ENCODE measurements at places on chromosomes 12 and 14.

- no peak for DNase-seq
Observed at GRCh38 chr12:115232455-115233156, 548.6 kb upstream of the TBX3 start.

- no peak for DNase-seq
Observed at GRCh38 chr14:93663317-93663716, 125.0 kb downstream of the PRIMA1 start.

DNA sequence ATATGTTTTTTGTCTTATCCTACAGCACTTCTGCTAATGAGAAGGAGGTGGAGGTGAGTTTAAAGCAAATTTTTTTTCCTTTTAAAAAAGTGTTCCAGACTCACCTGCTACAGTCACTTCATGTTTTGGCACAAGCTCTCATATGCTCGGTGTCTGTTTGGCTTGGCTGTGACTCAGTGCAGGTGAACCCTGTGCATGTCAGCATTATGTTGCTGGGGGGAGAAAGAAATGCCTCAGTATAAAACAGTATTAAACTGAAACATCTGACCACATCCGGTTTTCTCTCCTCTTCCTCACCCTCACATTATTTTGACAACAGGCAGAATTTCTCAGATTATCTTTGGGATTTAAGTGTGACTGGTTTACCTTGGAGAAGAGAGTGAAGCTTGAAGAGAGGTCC lies 105.2 kb downstream of the DNAI7 start:
- no peak for DNase-seq

- no peak for DNase-seq
Observed at GRCh38 chr12:3416159-3416558, 74.8 kb upstream of the PRMT8 start.

DNA sequence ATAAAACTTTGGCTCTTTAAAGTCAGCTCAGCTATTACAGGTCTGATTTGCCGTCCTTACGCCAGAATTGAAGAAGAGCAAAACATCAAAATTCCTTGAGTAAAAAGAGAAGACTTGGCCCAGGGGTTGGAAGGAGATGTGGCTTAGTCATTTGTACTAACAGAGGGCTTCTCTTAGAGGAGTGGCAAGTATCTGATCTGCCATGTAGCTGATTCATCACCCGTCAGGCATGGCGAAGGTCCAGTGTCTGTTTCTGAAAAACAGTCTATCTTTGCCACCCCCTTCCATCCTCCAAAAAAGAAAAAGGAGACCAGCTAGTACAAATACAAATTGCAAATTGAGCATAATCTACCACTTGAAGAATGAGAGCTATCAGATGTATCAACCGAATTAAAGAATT lies 91.9 kb downstream of the RAD52 start:
- no peak for DNase-seq

DNA sequence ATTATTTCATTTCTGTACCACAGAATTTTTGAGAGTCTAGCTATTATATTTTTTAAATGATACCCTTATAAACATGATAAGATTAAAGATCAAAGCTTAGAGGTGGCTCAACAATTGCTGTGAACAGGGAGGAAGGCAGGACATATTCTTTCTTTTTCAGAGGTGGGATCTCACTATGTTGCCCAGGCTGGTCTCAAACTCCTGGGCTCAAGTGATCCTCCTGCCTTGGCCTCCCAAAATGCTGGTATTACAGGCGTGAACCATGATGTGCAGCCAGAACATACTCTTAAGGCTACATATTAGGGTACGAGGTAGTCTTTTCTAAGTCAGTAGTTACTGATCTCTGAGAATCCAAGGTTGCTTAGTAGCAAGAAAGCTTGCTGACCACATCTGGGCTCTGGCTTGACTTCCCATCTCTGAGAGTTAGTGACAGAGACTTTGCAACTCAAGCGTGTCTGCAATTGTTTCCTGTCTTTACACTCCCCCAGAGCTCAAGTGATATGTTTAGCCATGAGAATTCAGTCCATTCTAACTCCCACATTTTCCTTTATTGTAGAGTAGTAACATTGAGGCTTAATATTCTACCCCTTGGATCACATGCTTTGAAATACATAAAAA lies 8.6 kb downstream of the RAB5B start:
- DNase-seq: no peak

- DNase-seq: no peak
Observed at GRCh38 chr14:83697099-83697498, 1832.8 kb upstream of the FLRT2 start.

- DNase-seq: no peak
Observed at GRCh38 chr12:64029013-64029857, 184.7 kb downstream of the SRGAP1 start.

DNA sequence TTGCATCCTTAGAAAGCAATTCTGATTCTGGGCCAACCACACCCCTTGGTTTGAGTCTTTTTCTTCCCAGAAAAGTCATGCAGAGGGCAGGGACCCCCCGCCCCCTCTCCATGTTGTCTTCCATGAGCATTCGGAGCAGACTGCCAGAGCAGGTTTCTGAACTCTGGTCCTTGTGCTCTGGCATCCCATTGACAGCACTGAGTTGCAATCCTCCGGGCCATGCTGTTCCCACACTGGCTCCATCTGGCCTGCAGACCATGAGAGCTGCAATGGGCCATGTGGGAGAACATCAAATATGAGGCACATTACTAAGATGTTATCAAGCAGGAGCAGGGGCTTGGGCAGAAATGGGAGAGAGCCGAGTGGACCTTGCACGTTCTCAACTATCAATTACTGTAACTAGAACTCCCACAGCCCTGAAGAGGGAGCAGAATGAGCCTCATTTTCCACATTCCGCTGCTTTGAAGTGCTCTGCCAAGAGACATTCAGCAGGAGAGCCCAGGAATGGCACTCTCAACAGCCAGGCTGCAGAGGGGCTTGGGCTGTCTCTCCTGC lies 157.4 kb downstream of the STXBP6 start:
- DNase-seq: no peak

DNA sequence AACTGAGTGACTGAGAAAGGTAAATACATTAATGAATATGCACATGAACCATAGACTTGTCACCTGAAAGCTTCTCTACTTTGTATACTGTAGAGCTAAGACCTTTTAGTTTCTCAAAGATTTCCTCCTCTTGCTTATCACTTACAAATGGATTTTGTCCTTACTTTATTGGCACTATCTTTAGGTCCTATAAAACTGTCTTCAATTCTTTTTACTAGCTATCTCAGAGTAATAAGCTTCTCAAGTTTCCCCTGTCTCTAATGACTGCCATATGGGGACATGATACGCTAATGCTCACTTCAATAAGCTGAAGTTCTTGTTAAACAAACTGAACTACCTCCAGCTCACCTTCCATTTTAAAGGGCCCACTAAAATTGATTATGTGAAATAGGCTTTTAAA lies 468.2 kb upstream of the CCDC196 start:
- no peak for DNase-seq

- DNase-seq: no peak
Observed at GRCh38 chr12:41627476-41627875, 439.4 kb downstream of the PDZRN4 start.

DNA sequence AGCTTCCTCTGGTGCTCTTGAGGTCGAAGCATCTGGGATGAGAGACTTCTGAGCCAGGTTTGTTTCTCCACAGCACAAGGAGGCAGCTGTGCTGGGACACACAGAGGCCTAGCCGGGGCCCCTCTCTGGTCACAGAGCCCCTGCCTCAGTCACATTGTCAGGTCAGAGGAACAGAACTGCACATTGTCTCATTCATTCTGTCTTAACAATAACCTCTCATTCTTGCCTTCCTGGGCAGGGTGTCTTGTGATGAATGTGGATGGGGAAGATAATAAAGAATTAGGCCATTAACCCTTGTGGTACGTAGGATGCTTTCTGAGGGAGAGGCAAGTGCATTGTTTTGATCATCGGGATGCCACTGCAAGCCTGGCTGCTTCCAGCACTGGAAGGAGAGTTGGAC lies 29.8 kb downstream of the FNTB start:
- no peak for DNase-seq

GRCh38 chr12:103801709-103802585 lies 39.1 kb downstream of the NT5DC3 start:
- DNase-seq: no peak

DNA sequence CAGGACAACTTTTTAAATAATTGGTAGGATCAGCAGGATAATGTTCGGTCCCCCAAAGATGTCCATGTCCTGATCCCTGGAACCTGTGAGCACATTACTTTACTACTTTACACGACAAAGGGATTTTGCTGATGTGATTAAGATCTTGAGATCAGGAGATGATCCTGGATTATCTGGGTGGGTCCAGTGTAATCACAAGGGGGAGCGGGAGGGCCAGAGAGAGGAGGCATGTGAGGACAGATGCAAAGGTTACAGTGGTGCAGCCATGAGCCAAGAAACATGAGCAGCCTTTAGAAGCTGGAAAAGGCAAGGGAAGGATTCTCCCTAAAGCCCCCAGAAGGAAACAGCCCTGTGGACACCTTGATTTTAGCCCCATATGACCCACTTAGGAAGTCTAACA lies 33.1 kb downstream of the KCNK10 start:
- no peak for DNase-seq

DNA sequence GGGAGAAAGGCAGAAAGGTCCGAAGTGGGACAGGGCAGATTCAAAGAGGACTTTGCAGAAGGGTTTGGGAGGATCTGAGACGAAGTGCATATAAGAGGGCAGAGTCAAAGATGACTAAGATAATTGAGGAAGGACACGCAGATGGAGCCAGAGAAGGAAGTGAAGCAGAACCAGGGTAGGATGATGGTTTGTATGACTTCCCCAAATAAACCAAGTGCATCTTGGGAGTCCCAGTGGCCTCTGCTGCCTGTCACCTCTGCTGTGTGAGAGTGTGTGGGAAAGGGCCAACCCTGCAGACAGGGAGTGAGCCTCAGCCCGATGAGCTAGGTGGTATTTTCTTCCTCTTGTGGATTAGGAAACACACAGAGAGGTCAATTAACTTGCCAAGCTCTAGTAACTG lies 36.8 kb downstream of the FLVCR2 start:
- no peak for DNase-seq

DNA sequence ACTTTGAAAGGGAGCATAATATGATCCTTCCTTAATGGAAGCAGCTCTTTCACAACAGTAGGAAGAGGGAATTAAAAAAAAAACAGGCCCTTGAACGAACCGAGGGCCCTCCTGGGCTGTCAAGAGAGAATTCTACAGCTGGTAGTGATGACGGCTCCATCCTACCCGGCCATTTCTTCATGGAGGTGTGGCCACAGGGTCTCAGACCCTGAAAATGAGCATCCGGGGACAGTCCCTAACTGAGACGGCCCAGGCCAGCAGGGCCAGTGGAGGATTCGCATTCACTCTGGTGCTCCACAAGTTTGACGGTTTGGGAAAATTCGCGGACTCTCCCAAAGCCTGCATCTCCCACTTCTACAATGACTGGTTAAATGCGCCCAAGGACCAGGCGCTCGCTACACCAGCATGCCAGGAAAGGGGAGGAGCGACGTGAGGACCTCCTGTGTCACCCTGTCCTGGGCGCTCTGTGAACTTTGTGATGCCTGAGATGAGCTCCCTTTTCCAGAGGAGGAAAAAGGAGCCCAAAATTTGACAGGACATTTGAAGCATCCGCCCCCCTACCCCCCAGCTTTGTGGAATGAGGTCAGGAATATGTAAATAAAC lies 66.8 kb downstream of the BCL11B start:
- DNase-seq: no peak

DNA sequence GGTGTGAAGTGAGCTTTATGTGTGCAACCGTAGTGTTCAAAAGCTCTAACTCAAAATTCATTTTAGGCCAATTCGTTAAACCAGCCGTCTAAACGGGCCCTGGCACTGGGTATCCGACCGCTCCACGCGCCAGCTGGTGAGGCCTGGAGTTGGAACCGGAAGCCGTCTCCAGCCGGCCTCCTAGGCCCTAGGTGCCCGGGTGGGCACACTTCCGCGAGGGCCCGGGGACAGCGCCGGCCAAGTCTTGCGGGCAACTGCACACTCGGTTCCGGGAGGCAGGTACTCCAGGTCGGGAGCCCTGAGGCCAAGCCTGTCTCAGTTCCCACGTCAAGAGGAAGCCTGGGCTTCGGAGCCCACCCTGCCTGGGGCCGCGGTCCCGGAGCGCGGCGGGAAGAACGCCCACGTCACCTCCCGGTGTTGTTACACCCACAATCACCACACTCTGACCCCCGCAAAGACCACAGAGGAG lies 16.2 kb downstream of the OTX2 start:
- no peak for DNase-seq

DNA sequence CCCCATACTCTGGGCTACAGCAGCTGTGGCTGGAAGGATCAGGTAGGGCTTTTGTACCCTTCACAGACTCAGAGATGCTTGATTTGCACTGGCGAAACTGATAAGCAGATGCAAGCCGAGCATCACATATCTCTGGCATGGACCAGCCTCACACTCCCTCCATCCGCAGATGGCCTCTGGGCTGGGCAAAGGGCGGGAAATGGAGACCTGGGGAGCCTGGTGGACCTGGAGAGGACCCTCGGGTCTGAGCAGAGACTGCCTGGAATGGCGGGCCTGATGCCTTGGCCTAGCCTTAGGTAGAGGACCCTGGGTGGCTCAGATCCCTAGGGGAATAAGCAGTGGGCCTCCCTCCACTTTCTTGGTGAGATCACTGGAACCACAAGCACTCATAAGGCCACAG lies 53.2 kb downstream of the GALNT16 start:
- no peak for DNase-seq

GRCh38 chr14:93855737-93856136 lies 67.5 kb upstream of the PRIMA1 start:
- no peak for DNase-seq

DNA sequence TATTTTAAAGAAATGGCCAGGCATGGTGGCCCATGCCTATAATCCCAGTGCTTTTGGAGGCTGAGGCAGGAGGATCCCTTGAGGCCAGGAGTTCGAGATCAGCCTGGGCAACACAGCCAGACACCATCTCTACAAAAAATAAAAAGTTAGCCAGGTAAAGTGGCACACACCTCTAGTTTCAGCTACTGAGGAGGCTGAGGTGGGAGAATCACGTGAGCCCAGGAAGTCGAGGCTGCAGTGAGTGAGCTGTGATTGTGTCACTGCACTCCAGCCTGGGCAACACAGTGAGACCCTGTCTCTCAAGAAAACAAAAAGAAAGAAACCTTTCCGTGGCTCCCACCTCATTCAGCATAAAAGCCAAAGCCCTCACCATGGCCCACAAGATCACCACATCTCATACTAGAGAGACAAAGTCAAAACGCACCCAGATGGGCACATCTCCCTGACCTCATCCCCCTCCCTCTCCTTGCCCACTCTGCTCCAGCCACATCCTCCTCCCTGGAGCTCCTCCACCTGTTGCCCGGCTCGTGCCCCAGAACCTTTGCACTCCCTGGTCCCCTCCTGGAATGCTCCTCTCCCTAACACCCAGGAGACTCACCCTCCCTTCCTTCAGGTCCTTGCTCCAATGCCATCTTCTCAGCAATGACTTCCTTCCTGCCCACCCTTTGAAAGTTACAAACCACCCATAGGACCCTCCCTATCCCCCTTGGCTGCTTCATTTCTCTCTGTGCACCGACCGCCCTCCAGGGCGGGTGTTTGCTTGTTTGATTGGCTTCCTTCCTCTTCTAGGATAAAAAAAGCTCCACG lies 4.8 kb upstream of the SCARB1 start:
- DNase-seq: no peak

- no peak for DNase-seq
Observed at GRCh38 chr14:102450206-102451063, 59.1 kb downstream of the ANKRD9 start.

- DNase-seq: no peak
Observed at GRCh38 chr12:88904705-88905104, 324.4 kb upstream of the KITLG start.

- DNase-seq: no peak
Observed at GRCh38 chr12:77324763-77325468, 259.5 kb upstream of the E2F7 start.
